ENCODE measurements at places on chromosomes 1 and 21.

GRCh38 chr1:19443326-19443725, 42.0 kb downstream of the CAPZB start:
- DNase-seq, result no peak

DNA sequence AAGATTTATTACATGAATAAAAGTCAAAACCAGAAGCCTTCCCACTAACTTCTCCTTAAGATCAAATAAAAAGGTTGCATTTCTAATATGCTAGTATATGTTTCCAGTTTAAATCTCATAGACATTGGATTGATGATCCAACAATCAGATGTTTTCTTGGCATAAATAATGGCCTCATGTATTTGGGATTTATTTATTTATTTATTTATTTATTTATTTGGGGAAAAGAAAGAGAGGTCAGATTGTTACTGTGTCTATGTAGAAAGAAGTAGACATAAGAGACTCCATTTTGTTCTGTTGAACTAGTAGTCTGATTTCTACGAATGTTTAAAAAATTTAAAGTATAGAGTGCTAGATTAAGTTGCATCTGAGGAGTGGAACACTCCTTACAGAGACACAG, 422.4 kb downstream of the ADGRL2 start:
- DNase-seq, result no peak

- no peak for DNase-seq
Measured at GRCh38 chr1:115755456-115756370, 12.8 kb downstream of the CASQ2 start.

DNA sequence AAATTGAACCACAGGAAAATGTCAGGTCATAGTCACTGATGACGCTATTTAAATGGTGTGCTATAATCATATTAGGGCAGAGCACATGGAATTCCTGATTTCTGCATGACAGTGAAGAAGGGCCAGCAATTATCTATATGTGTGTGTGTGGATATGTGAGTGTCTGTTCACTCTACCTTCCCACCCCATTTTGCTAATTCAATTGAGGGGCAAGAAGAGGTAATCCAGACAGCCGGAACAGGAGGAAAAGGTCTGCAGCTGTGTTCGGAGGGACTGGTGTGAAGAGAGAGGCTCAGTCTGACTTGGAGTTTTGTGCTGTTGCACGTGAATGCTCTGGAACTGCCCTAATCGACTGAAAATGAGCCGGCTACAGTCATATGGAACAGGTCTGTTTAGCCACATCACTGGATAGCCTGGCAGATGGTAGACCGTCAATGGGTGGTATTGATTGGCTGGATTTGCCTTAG, 5.1 kb upstream of the ELAVL4 start:
- no peak for DNase-seq

DNA sequence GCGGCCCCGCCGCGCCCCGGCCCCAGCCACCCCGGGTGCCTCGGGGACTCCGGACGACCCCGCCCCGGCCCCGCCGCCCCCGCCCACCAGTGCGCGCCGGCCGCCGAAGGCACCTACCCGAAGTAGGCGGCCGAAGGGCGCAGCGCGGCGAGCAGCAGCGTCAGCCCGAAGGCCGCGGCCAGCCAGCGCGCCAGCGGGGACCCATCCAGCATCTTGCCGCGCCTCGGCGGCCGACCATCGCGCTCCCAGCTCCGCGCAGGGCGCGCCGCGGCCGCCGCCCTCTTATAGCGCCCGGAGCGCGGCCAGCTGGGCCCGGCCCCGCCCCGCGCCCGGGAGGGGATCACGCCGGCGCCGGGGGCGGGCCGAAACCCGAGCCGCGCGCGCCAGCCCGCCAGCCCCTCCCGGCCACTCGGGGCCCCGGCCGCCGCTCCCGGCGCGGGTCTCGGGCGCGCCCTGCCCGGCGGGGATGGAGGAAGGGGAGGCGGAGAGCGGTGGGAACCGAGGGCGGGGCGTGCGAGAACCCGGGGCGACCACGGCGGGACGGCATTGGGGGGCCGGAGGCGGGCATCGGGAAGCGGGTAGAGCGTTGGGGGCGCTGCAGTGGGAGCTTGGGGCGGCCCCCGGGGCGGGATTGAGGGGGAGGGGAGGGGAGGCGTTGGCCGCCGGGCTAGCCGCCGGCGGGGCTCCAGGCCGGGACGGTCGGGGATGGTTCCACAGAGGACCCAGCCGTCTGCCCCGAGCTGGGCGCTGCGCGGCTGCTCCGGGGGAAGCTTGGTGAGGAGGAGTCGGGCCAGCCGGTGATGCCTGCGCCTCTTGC, at the start of gene WNT9A:
Gene WNT9A, minus strand, starts transcription at position 257 of the 817 bp plus-strand sequence. Its CDS starts 45 bp downstream, at position 212.
- DNase-seq, result no peak

DNA sequence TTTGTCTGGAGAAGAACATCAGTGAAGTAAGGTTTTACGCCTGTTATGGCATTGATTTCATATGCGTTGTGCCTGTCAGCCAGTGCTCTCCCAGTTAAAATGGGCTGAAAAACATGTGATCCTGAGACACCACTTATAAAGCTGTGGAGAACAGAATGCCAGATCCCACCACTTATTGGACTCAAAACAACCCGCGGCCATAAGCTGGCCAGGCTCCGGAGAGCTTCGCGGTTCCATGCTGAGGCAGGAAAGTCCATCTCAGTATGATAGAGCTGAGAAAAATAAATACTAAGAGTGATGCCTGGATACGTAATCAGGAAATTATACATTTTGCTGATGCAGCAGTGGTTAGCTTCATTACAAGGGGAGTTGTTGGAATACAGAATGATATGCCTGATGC, 5.1 kb downstream of the APOBEC4 start:
- no peak for DNase-seq

GRCh38 chr21:14877581-14878228, 187.1 kb downstream of the NRIP1 start:
- DNase-seq, result no peak

DNA sequence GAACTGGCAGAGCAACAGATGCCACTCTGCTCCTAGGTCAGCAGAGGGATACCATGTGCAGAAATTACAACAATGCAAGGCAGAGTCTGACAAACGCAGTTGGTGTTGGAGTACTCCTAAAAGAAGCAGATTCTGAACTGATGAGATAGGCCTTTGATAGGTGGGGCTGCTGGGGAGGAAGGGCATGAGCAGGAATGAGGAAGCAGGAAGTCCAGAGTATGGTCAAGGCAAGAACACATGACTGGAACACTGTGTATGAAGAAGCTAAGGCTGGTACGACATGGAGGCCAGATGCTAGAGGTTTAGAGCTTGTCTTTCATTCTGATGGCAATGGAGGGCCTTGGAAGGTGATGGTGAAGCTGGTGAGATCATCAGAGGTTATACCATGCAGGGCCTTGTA, 11.5 kb upstream of the THRAP3 start:
- DNase-seq, result no peak

DNA sequence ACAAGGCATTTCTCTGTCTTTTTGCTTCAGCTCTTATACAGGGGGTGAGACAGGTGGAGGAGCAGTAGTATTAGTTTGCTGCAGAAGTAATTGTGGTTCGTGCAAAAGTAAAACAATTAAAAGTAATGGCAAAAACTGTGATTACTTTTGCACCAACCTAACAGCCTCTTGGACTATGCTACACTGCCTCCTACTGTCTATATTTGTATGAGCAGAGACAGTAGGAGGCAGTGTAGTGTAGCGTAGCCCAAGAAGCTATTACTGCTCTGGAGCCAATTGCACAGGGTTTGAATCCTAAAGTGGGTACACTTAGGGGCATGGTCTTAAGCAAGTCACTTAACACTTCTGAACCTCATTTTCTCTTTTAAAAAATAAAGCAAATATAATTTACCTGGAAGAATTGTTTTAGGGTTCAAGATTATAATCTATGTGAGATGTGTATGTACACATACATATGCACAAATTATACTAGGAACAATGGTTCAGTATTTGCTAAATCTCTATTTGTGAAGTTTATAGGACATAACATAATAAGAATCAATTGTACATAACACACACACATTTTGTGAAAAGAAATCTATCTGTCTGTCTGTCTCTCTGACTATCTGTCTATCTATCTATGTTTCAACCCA, 103.8 kb downstream of the BRINP3 start:
- no peak for DNase-seq

DNA sequence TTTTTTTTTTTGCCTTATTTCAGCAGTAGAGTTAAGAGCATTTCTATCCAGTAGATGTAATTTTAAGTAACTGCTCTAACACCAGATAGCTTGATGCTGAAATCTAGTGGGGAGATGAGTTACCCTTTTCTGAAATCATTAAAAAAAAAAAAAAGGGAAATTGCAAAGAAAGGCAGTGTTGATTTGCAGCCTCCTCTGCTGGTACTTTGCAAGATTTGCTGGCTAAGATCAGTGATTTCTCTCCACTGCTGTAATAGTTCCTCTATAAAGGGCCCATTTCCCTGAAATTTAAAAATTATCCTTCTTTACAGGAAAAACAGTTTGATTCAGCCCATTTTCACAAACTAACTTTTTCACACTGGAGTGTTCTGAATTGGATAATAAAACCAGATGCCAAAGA, 120.6 kb downstream of the PTBP2 start:
- no peak for DNase-seq

GRCh38 chr1:223211323-223211985, 68.4 kb upstream of the TLR5 start:
- DNase-seq, result no peak

- no peak for DNase-seq
Measured at GRCh38 chr1:214579183-214579582, 23.8 kb upstream of the CENPF start.

- no peak for DNase-seq
Measured at GRCh38 chr21:17742181-17742580, 77.0 kb downstream of the C21orf91 start.

GRCh38 chr1:92464588-92465255, 22.0 kb downstream of the GFI1 start:
- DNase-seq, result no peak

GRCh38 chr1:170670802-170671628, 7.1 kb downstream of the PRRX1 start:
- DNase-seq, result no peak

GRCh38 chr1:177912991-177913390, 56.9 kb downstream of the SEC16B start:
- no peak for DNase-seq

GRCh38 chr1:51472359-51472758, 46.7 kb downstream of the EPS15 start:
- DNase-seq, result no peak

- no peak for DNase-seq
Measured at GRCh38 chr1:109805486-109806165, 41.9 kb upstream of the EPS8L3 start.

DNA sequence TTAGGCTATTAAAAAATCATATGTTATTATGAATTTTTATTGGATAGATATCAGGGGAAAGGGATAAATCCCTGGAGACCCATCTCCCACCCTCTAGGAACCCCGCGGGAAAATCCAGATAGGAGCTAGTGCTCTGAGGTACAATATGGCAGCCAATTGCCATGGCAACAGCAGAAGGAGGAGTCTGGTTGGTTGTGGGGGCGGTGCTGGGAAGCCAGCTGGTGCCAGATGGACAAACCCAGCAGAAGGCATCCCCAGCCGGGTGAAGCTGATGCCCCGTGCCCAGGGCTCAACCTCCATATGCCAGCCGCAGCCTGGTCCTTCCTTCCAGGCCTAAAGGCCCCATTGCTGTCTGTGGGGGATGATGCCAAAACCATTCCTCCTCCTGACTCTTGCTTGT, 38.3 kb downstream of the RHBG start:
- DNase-seq, result no peak

DNA sequence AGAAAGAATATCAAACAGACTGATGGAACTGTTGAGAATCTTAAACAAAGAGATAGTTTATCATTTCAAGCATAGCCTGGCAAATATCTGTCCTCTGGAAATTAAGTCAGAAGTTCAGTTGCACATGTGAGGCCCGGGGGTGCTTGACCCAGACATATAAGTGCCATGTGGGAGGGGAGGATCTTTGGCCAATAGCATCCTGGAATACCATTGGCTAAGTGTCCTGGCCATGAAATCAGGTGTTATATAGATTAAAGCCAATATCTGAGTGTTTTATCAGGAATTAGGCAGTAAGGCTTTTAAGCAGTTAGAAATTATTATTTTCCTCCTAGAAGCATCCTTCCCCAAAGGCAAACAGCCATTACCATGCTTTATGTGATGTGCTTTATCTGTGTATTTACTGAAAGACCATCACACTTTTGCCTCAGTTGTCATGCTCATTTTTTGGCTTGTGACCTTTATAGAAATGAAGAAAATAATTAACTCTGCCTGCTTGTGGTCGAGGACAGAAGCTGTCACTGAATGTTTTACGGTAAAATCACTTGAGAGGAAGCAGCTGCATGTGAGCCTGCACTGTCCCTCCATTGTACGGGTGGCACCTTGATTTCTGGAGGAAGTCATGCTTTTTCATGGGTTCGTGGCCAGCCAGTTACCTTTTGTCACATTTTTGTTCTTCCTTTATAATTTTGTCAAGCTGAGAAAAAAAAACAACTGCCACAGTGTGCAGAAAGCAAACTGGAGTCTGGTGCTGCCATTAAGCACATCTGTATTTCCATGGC, 259.9 kb upstream of the FMN2 start:
- no peak for DNase-seq

GRCh38 chr1:151475175-151475574, 15.9 kb upstream of the POGZ start:
- DNase-seq, result no peak

DNA sequence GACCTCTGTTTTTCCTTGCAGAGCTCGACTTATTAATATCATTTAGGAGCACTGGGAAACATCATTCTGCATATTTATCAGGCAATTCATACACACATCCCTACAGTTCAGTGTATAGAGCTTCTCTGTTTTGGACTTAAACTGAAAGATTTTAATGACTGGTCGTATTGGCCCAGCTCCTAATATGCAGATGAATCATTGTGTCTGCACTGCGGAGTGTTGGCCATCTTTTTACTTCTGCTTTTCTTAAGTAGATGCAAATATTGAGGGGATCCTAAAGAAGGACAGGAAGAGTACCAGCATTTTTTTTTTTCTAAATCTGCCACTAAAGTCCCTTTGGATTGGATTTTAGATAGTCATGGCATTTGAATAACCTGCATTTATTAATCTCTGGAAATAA, 154.8 kb downstream of the BACH1 start:
- DNase-seq, result no peak

GRCh38 chr1:45999507-45999906, 132.9 kb downstream of the PIK3R3 start:
- DNase-seq, result no peak

- no peak for DNase-seq
Measured at GRCh38 chr1:223515421-223515820, 122.2 kb downstream of the CCDC185 start.

- peak; percentile 51 for DNase-seq
Measured at GRCh38 chr1:161098210-161099068, at the start of gene KLHDC9. TSS of gene KLHDC9 (plus strand) at chr1:161098361. CDS start at chr1:161098536, 175 bp downstream.

- DNase-seq, result no peak
Measured at GRCh38 chr1:85078903-85079302, 30.6 kb upstream of the MCOLN3 start.

- DNase-seq, result no peak
Measured at GRCh38 chr1:97827887-97828286, 92.9 kb downstream of the DPYD start.

- DNase-seq, result no peak
Measured at GRCh38 chr21:36690628-36691554, 8.0 kb upstream of the SIM2 start.

DNA sequence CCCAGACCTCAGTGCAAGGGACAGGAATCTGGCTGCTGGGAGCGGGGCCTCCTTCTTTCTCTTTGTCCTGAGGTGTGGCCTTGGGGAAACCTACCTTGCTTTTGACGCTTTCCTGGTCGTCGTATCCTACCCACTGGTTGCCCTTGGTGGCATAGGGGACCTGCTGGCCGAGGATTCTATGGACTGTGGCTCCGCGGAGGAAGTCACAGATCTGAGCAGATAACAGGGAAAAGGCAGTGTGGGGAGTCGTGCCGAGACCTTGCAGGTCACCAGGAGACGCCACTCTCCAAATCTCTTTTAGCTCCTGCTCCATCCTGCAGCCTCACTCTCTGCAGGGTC, 4.0 kb upstream of the MYBPH start:
- no peak for DNase-seq

All from T-helper 9 cell (primary cell).